Stimulated activated CD8-positive, alpha-beta memory T cell treated with anti-CD3 and anti-CD28 coated beads, Interleukin-15, amount 100 ng/mL, for 48 hours (primary cell): ENCODE measurements at places on chromosomes 3 and 15.

GRCh38 chr15:60643555-60643954, 164.6 kb upstream of the ICE2 start:
- no peak for DNase-seq

- DNase-seq, result no peak
Measured at GRCh38 chr3:106811376-106811775, 565.9 kb upstream of the CCDC54 start.

GRCh38 chr3:48532977-48533337, 23.6 kb downstream of the PFKFB4 start:
- DNase-seq, result no peak

DNA sequence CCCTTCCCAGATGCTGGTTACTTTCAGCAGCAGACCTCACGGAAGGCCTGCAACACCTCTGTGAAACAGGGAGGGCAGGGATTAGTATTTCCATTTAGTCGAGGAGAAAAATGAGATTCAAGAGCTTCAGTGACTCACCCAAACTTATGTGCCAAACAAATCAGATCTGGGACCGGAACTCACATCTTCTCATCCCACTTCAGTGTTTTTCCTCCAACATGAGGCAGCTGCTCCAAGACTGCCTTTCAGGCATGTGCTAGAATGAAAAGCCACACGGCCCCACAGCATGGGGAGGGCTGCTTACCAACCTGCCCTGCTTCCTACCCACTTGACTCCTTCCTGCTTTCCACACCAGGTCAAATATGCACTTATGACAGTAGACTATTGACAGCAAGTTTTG, 129.4 kb upstream of the SLC24A5 start:
- no peak for DNase-seq

DNA sequence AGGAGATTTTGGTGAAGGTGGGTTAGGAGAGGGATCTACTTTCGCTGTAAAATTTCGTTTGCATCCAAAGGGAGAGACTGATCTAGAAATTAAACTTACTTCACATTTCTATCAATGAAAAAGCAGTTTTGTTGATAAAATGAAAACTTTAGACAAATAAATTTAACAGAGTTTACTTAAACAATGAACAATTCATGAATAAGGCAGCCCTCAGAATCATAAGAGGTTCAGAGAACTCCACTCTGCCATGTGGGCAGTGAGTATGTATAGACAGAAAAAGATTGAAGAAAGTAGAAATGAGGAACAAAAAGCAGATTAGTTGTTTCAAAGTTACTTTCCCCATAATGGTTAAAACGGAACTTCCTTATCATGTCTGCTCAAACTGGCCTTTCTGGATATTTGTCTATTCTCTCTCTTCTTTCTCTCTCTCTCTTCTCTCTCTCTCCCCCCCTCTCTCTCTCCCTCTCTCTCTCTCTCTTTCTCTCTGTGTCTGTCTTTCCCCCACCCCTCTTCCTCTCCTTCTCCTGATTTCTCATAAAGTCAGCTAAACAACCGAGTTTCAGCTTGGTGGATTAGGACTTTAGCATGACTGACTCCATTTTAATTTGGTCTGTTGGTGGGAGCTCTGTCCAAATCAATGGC, 248.9 kb downstream of the TJP1 start:
- DNase-seq, result no peak

DNA sequence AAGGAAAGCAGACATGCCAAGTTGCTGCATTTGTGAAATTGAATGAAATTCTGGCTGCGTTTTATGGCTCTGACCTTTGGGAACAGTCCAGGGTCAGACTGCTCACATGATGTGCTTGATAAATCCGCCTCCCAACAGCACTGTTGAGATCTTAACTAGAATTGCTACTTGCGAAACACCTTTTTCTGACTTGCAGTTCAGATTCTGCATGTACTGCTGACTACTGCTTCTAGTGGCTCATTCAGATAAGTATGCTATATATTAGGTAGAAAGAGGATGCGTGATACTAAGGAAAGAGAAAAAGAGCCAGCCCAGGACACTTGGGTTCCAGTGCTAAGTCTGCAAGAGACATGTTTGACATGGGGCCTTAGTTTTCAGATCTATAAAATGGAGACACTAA, 129.4 kb downstream of the LPP start:
- DNase-seq, result no peak

DNA sequence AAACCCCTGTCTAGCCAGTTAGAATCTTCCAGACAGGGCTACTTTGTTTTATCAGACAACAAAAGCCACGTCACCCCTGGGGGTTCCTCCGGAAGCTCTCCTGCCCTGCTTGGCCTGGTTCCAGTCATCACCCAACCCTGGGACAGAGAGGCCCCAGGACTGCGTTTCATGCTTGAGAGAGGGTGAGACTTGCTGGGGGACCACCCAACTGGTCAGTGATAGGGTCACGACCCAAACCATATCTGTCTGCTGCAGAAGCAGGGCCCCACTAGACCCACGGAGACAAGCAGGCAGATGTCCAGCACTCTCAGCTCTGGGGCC, 1.2 kb downstream of the NT5DC2 start:
- DNase-seq, result peak; percentile 10

GRCh38 chr3:52422669-52423068, 22.2 kb downstream of the SEMA3G start:
- DNase-seq, result no peak

- DNase-seq, result no peak
Measured at GRCh38 chr3:109115451-109115850, 2.5 kb downstream of the MORC1 start.
